Effector CD8-positive, alpha-beta T cell (primary cell): ENCODE measurements at places on chromosomes 16 and 17.

DNA sequence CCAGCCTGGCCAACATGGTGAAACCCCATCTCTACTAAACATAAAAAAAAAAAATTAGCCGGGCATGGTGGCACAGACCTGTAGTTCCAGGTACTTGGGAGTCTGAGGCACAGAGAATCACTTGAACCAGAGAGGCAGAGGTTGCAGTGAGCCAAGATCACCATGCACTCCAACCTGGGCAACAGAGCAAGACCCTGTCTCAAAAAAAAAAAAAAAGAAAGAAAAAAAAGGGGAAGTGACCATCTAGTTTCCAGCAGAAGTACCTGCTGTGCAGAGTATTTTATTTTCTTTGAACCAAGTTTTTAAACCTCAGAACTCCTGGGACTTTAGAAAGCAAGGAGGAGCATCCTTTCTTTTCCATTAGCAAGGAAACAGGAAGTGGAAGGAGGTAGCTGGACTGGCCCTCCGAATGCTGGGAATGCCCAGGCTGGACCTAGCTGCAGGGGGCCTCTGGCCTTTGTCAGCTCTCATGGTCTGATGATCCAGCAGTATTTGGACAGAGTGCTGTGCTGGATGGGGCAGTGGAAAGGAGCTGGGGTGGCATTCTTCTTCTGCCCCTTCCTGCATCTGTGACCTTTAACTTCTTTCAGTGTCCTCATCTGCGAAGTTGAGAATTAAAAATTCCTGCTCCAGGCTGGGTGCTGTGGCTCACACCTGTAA is 6.6 kb downstream of the GID4 start:
- no peak for DNase-seq

- no peak for DNase-seq
Measured at GRCh38 chr17:65785109-65785508, 223.7 kb upstream of the AXIN2 start.

DNA sequence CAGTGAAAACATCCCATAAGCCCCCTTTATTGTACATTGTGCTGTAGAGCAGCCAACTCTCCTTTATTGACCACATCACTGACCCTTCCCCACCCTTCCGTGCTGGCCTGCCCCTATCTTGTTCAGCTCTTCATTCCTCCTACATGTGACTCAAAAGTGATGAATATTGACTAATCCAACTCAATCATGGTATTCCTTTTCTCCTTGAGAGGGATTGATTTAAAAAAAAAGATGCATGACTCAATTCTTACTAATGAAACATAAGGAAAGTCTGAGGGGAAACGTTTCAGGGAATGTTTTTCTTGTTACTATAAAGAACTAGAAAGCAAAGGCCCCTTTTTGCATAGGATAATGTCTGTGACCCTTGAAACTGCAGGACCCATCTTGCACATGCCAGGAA is 125.2 kb upstream of the SOX9 start:
- no peak for DNase-seq

- DNase-seq, result no peak
Measured at GRCh38 chr16:10240854-10241613, 58.8 kb upstream of the GRIN2A start.

DNA sequence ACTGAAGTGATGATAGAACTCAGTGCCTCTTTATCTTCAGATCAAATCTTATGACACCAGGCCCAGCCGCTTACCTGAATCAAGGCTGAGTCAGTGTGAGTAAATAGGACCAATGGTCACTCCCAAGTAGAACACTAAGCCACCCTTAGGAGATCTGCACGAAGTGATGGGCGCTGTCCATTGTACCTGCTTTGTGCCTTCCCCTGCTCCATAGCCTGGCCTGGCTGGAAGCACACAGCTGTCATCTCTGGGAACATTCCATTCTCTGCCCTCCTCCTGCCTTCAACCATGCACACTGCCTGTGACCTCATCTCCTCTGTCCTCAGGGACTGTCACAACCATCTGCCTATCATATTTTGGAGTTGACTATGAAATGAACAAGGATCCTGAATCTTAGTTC is 279.5 kb upstream of the ASIC2 start:
- DNase-seq, result no peak

- DNase-seq, result no peak
Measured at GRCh38 chr17:49074851-49075540, 57.6 kb upstream of the B4GALNT2 start.

DNA sequence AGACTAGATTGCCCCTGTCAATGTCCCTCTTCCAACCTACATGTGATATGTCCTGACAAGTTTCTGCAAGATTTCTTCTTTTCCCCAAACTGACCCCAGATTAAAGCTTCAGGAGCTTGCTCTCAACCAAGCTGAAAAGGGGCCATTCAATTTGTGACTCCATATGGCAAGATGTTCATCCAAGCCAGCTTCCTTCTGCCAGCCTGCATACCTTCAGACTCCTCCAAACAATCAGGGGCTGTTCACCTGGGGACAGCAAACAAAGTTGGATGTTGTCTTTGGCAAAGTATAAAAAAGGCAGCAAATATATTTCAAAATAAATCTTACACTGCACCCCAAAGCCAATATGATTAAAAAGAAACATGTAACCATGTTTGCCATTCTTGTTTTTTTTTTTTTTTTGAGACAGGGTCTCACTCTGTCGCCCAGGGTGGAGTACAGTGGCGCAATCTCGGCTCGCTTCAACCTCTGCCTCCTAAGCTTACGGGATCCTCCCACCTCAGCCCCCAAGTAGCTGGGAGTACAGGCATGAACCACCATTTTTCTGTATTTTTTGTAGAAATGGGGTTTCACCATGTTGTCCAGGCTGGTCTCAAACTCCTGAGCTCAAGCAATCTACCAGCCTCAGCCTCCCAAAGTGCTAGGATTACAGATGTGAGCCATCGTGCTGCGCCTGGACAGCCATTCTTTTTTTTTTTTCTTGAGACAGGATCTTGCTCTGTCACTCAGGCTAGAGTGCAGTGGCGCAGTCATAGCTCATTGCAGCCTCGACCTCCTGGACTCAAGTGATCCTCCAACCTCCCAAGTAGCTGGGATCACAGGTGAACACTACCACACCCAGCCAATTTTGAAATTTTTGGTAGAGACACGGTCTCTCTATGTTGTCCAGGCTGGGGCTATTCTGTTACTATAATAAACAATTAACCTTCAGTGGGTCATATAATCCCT is 50.0 kb upstream of the AKAP1 start:
- DNase-seq, result no peak

GRCh38 chr16:30185683-30186421 is 2.5 kb downstream of the CORO1A start:
- peak; percentile 56 for DNase-seq

DNA sequence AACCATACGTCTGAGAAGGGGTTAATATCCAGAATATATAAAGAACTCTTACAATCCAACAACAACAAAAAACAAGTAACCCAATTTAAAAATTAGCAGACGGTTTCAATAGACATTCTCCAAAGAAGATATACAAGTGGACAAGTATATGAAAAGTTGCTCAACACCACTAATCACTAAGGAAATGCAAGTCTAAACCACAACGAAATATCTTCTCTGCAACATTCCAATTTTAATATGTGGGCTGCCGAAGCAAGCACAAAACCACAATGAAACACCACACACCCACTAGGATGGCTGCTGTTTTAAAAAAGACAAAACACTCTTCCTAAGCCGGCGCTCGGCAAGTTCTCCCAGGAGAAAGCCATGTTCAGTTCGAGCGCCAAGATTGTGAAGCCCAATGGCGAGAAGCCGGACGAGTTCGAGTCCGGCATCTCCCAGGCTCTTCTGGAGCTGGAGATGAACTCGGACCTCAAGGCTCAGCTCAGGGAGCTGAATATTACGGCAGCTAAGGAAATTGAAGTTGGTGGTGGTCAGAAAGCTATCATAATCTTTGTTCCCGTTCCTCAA is 5.9 kb upstream of the SLC13A2 start:
- no peak for DNase-seq

- no peak for DNase-seq
Measured at GRCh38 chr17:12974005-12974531, 43.8 kb downstream of the ELAC2 start.

GRCh38 chr17:82636626-82637598 is 11.3 kb downstream of the WDR45B start:
- no peak for DNase-seq

GRCh38 chr16:4097826-4098240 is 18.4 kb downstream of the ADCY9 start:
- DNase-seq, result no peak
